Midbrain (tissue), 1 donor: ENCODE measurements at places on chromosomes 4 and X.

DNA sequence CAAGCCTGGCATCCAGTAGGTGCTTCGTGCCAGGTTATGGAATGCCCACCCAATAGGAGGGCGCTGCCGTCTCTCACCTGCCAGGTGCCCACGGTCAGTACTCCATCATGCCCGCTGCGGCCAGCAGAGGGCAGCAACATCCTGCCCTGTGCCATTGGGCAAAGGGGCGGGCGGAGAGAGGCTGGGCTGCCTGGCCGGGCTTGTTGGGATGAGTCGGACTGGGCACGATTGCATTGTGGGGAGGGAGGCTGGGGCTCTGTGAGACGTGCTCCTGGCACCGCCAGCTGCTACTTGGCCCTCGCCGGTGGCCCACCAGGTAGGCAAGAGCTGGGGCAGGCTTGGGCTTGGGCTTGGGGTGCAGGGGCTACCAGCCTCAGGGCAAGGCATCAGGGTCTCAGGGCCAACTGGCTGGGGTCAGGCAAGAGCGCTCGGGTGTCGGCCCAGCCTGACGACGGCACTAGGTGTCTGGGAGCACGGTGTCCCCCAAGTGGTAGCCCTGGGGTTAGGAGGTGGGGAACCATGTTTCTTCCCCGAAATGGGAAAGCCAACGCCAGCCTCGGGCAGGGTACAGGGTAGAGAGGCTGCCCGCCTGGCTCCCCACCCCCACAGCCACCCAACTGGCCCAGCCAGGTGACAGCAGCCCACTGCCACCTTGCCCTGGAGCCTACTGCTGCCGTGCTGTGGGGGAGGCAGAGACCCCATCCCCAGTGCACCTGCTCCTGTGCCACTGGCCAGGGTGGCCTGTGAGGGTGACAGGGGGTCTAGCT lies at the start of gene PLXNB3:
TSS of gene PLXNB3 (plus strand) at position 261 of the 767 bp plus-strand sequence. CDS start 1,287 bp downstream, outside the sequence.
- DNase-seq = peak; percentile 88

DNA sequence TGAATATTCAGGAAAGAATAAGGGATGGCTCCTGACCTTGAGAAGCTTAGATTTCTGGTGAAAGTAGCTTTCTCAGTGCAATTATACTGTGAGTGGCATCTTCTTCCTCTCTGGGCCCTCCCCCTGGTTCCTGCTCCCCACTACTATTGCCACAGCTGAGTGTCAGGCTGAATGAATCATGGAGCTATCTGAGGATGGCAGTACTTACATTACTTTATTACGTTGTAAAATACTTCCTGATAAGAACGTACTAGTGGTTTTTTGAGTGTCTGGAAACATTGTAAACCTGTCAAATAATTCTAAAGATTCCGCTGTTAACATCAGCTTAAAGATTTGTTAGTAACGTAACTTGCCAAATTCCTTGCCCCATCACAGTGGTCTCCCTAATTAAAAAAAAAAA lies 36.2 kb downstream of the ARHGAP10 start:
- no peak for DNase-seq

GRCh38 chr4:39044364-39044955 lies 12.3 kb upstream of the TMEM156 start:
- DNase-seq = peak; percentile 80

GRCh38 chr4:79607979-79608378 lies 200.0 kb upstream of the GK2 start:
- no peak for DNase-seq

DNA sequence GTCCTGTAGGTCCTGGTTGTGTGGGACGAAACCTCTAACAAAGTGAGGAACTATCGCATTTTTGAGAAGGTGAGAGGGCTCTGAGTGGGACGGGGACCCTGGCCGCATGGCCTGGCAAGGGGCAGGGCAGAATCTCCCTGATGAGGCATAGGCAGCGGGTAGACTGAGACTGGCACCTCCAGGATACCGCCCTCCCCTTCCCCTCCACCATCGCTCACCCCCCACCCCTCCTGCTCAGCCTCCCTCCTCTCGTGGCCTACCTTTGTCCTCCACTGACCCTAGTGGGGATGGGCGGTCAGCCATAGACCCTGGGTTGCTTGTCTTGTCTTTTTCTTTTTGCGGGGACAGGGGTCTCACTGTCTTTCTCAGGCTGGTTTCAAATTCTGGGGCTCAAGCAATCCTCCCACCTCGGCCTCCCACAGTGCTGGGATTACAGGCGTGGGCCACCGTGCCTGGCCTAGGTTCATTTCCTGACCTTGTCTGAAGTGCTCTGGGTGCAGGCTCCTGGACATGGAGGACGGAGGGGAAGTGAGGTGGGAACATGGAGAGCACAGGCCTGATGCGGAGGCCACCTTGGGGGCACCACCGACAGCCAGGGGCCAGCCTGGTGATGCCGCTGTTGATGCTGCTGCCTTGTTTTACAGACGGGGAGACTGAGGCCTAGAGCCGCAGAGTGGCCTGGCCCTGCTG lies 10.5 kb upstream of the ADD1 start:
- no peak for DNase-seq

DNA sequence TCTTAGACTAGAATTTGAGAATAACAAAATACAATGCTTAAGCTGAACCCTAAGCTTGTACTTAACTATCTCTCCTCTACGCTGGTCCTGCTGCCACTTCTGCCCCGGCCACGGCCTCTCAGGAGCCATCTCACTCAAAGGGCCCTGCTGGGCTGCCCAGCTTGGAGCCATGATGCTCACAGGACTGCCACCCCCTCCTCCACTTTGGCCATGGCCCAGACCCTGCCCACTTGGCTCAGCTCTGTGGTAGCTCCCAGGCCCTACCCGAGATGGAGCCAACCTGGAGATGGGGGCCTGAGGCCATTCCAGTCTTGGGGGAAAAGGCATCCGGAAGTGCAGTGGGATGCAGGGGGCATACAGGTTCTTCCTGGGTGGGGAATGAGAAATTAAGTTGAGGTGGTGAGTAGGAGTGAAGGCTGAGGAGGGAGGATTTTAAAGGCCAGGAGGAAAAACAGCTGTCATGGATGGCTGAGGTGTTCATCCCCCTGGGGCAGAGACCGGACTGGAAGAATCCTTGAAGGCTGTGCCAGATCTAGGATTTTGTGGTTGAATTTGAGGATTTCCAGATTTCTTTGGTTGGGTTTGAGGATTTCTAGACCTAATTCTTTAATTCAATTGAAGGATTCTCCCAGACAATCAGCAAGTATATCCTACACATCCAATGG lies 824 bp downstream of the SASH3 start:
- no peak for DNase-seq

GRCh38 chr4:102792361-102792936 lies 31.7 kb upstream of the MANBA start:
- no peak for DNase-seq

- DNase-seq = no peak
These were observed 71.4 kb upstream of the TRAM1L1 start for GRCh38 chr4:117156806-117157205.

DNA sequence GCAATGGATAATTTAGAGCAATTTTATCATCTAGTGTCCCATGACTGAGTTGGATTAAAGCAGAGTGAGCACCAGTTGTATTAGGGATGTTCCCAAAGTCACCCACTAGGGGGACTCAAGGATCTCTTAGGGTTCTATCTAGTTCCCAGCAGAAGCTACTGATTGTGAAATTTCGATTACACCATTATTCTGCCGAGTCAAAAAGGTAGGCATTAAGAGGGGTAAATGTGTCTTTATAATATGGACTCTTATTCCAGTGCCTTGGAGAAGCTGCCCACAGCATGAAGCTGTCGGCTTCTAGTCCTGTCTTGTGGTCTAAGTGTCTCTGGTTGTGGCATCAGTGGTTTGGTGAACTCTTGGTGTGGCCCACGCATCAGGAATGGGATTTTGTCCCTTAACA lies 53.3 kb downstream of the RGS12 start:
- peak; percentile 78 for DNase-seq

DNA sequence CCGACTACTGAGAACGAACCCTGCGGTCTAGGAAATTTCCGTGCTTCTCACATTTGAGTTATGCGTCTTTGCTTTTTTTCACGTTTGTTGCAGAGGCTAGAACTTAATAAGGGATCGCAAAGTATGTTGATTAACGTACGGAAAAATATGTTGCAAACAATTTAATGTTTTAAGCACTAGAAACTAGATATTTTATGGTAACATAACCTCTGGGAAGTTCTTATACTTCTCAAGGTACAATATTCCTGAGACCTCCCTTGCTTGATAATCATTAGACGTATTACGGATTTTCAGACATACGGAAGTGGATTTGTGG lies 639 bp upstream of the PRDM5 start:
- DNase-seq = no peak

GRCh38 chr4:52711272-52711671 lies 40.0 kb downstream of the ERVMER34-1 start:
- no peak for DNase-seq

GRCh38 chrX:153530411-153531129 lies 13.1 kb downstream of the ATP2B3 start:
- DNase-seq = peak; percentile 13

- DNase-seq = no peak
These were observed 23.8 kb downstream of the HTRA3 start for GRCh38 chr4:8293131-8293975.

GRCh38 chr4:139018971-139019758 lies 3.6 kb downstream of the NOCT start:
- DNase-seq = no peak

DNA sequence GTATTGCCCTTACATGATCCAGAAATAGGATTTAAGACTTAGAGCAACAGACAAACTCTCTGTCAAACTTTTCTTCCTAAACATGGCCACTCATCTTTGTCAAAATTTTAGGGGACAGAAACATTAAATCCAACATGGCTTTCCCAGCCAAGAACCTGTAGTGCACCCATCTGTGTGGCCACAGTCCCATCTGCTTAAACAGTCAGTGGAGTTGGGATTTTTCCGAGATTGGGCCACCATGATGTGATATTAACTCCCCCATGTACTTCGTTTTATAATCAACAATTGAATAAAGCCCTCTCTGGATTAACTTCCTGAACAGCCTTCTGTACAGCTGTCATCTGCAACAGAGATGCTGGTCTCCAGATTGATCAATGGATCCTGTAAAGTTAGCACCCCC lies 28.9 kb downstream of the TMEM144 start:
- DNase-seq = no peak

DNA sequence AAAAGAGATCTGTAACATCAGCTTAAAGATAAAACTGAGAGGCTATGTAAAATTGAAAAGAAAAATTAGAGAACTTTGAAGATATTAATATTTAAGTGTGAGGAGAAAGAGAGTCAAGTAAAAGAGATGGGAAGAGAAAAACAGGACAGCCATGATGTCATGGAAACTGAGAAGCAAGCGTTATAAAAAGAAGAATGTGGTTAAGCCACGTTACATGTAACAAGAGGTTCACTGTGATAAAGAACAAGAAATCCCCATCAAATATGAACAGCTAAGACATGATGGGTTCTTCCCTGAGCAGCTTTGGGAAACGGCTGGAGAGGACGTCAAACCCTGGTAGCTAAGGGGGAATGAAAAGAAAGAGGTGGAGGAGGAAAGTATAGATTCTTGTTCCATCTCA lies 1269.3 kb upstream of the TENM3 start:
- DNase-seq = no peak

DNA sequence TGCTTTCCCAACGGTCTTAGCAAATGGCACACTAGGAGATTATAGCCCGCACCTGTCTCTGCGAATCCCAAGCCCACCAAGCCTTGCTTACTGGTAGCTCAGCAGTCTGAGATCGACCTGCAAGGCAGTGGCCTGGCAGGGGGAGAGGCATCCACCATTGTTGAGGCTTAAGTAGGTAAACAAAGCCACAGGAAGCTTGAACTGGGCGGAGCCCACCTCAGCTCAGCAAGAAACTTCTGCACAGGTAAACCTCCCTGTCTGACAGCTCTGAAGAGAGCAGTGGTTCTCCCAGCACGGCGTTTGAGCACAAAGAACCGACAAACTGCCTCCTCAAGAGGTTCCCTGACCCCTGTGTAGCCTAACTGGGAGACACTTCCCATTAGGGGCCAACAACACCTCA lies 42.8 kb downstream of the BRWD3 start:
- no peak for DNase-seq

DNA sequence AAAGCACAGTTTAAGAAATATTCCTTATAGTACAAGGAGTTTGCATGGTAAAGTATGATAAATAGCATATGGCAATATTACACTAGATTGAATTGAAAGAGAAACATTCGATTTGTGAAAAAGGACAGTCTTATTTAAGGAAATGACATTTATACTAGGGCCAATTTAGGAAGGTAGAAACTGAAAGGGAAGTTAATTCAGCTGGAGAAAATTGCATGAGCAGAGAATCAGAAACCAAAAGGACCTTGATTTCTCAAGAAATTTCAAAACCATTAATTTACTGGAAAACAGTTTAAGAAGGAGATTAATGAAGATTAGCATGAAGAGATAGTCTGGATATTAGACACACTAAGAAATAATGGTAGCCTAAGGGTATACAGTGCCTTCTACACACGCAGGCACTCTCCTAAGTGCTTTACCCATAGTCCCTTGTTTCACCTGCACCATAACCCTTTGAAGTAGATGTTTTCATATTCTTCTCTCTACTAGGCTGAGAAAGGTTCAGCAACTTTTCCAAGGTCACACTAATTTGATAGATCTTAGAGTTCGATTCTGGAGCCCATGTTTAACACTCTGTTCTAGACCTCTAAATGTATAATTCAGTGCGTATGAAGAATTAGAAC lies 259.1 kb upstream of the SLIT2 start:
- DNase-seq = no peak

GRCh38 chr4:907691-908425 lies 24.3 kb downstream of the GAK start:
- DNase-seq = no peak

DNA sequence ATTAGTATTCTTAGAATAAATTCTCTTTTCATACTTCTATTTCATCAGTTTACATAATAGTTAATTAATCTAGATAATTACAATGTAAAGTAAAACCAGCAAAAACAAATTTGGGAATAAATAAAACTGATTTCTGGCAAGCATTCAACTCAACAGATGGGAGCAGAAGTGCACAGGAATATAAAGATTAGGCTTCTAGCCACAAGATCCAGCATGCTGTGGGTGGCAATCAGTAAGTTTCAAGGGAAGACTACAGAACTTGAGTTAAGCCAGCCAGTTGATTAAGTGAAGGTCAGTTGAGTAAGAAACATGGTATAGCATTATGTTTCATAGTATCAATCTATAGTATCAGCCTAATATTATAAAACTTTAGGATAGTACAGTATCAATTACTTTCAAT lies 324.2 kb upstream of the AADAT start:
- no peak for DNase-seq

- peak; percentile 88 for DNase-seq
These were observed 65.8 kb downstream of the RASGEF1B start for GRCh38 chr4:81405900-81406401.

DNA sequence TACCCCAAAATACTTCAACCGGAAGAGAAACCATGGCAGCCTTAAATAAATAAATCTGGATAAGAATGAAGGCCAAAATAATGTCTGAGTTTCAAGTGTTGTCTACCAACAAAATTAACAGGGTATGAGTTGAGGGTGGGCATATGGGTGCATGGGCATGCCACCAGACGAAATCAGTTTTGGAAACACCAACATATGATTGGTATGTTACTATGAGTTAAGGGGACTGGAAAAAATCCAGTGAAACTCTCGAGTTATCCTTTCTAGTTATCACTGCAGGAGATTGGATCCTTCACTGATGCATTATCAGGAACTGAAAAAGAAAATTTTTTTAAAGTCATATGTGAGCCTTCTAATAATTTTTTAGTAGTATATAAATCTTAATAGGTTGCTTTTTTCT lies 32.4 kb downstream of the NOCT start:
- no peak for DNase-seq
